ENCODE measurements at places on chromosomes 5 and 9.

DNA sequence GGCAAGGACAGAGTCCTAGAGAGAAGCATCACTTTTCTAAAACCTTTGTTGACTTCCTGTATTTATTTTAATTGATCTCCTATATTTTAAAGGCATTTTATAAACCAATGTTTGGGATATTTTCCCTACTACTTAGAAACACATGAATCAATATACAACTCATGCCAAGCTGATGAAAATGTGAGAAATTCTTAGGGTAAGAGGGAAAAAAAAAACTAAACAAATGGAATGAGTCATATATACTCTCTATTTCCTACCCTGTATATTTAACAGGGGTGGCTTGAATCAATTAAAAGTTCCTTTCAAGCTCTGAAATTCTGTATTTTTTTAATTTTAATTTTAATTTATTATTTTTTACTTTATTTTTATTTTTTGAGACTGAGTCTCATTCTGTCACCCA lies 19.6 kb downstream of the BAAT start:
- DNase-seq: no peak

- no peak for DNase-seq
Observed at GRCh38 chr5:99955006-99955405, 580.2 kb upstream of the FAM174A start.

DNA sequence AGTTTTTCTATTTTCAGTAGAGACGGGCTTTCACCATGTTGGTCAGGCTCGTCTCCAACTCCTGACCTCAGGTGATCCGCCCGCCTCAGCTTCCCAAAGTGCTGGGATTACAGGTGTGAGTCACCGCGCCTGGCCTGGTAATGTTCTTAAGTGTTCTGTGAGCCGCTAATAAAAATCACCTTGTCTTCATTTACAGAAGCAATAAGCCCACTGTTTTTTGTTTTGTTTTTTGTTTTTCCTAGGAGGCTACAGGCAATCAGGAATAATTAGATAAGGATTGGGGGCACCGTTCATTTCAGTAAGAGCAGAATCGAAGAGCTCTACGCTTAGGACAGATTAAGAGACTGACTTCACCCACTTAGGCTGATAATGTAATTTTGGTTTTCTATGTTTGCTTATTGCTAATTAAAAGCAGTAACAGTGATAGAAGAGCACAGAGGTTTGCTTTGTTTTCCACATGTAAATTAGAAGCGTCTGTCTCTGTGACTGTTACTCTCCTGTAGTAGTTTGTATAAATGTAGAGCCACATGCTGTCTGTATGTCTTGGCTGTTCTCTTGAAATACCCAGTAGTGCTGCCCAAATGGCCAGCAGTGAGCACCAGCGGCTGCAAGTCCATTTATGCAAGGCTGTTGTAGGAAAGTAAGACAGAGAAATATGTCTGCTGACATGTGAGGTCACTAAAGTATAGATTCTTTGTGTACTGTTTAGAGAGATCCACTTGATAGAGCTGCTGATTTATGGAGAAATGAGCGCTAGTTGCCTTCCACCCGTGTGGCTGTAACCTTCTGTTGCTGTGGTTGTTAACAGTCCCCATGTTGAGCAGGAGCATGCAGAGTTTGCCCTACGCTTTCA lies 30.5 kb downstream of the TRIO start:
- DNase-seq: peak; percentile 7

DNA sequence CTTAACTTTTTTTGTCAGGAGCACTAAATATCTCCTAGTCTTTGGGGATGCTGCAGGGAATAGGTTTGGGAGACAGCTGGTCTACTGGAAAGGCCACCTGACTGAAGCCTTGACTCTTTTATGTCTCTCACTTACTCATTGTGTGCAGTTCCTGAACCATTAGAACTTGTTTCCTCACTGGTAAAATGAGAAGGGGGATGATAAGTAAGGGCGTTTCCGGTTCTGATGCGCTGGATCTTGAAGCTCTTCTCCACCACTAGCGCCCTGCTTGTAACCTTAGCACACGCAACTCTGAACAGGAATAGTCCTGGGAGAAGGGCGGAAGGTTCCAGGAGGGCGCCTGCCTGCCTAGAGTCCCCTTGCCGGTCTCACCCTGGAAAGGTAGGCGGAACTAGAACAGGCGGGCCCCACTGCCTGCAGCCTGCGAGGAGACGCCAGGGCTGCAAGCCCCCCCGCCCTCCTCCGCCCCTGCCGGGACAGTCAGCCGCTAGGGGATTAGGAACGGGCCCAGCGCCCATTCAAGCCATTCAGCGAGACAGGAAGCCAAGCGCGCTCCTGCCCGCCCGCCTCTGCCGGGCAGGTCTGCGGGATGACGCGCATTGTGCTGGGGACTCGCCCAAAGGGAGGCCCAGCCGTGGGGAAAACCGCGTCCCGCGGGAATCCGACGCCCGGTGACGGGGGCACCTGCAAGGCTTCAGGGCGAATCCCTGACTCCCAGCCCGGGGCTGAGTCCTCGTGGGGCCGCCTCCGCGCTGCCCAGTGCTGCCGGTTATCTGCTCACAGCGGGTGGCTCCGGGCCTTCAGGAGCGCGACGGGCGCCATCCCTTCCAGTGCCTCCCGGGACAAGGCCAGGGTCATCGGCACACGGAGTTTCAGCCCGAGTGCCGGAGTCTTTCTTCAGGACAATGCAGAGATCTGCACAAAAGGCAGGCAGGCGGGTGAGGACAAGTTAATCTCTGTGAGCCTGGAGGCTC lies 44.0 kb upstream of the XPA start:
- no peak for DNase-seq

DNA sequence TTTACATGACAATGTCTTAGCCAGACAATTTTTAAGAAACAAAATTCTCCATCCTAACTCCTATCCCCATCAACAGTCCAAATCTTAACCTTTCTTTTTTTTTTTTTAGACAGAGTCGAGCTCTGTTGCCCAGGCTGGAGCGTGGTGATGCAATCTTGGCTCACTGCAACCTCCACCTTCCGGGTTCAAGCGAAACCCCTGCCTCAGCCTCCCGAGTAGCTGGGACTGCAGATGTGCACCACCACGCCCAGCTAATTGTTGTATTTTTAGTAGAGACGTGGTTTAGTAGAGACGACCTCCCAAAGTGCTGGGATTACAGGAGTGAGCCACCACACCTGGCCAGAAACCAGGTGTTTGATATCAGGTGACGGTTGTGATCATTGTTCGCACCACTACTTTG lies 10.2 kb downstream of the ABL1 start:
- no peak for DNase-seq

GRCh38 chr9:110050925-110051355 lies 157.0 kb downstream of the C9orf152 start:
- DNase-seq: peak; percentile 66

GRCh38 chr5:29878599-29878998 lies 1314.9 kb upstream of the CDH6 start:
- no peak for DNase-seq

DNA sequence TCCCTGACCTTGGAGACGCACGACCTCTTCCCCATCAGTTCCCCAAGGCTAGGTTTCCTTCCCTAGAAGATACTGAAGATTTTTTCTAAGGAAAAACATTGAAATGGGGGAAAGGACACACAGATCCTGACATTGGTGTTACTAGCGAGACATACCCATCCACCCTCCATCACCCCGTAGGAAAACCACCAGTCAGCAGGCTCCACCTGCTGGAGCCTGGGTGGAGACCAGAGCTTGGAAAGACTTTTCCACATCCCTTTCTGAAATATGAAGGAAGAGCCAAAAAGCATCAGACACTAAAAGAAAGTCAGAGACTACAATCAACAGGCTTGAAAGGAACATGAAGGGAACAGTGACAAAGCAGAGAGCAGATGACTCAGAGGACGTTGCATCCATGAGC lies 638.0 kb downstream of the IRX1 start:
- no peak for DNase-seq

DNA sequence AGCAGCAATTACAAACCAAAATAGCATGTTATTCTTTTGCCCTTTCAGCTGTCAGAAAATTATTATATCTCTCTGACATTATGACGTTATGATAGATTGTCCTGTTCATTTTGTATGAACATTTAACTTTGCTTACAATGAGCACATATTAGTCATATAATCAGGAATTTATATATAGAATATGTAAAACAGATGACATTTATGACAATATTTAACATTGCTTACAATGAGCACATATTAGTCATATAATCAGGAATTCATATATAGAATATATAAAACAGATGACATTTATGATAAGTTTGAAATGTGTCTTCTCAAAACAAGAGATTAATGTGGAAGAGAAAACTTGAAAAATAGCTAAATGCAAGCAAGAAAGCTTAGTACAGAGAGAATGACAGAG lies 1180.2 kb downstream of the CDH12 start:
- DNase-seq: no peak

DNA sequence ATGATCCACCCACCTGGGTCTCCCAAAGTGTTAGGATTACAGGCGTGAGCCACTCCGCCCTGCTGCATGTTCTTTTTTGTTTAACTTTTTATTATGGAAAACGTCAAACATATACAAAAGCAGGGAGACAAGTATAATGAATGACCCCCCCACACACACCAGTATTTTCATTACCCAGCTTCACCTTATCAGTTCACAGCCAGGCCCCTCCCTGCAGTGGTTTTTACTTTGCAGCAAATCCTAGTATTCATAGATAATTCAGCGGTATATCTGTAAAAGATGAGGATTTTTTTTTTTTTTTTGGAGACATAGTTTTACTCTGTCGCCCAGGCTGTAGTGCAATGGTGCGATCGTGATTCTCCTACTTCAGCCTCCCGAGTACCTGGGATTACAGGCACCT lies 2.3 kb downstream of the POMT1 start:
- DNase-seq: no peak

GRCh38 chr9:69070201-69070600 lies 34.6 kb downstream of the FXN start:
- DNase-seq: no peak

DNA sequence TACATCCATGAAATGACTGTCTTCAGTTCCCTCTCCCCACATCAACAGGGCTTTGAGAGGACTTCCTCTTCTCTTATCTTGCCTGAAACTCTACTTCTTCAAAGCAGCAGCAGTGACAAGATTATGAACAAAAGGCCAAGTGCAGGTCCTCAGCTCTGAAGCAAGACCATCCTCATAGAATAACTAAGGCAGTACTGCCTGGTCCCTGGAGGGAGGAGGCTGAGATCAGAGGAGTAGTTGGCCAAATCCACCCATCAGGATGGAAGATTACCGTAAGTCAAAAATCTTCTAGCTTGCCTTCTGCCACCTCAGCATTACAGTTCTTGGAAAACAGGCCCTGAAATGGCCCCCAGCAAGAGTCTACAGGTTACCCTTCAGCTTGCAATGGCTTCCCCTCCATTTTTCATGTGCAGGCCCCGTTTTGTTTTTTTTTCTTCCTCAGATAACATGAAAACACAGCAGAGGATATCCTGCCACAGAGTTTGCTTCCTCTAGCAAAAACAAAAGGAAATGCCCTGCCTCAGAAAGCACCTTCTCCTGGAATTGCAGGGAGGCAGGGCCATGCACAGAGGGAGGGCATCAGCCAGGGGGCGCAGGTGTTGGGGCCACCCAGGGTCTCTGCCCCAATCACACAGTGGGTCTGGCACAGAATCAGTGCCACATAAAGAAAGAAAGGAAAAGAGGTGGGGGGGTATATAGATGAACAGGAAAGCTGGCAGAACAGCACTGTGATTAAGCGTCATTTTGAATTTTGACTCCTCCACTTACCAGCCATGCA lies 40.0 kb downstream of the KLHL3 start:
- DNase-seq: no peak

- DNase-seq: no peak
Observed at GRCh38 chr5:143056339-143056704, 286.1 kb downstream of the ARHGAP26 start.

GRCh38 chr5:176413255-176413565 lies 3.1 kb downstream of the CLTB start:
- DNase-seq: no peak

DNA sequence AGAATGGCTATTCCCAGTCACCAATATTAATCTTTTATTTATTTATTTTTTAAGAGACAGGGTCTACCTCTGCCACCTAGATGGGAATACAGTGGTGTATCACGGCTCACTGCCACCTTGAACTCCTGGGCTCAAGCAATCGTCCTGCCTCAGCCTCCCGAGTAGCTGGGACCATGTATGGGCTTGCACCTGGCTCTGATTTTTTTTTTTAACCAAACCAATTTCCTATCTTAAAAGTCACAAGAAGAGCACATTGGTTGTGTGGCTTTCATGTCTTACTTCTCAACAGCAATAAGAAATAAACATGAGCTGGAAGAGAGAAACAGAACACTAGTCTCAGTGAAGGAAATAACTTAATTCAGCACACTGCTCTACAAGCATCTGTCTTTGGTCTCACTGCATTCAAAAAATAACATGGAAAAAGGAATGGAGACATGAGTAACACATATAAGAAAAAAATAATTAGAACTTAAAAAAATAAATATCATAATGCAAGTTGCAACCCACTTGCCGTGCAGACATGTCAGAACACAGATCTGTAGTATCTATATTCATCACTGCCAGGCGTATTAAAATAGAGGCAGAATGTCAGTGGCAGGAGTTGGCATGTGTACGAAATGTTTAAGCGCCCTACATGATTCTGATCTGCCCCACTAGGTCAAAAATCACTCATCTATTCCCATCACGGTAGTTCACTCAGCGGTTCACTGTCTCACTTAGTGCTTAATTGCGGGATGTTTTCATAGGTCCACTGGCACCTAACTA lies 66.4 kb downstream of the EFNA5 start:
- no peak for DNase-seq

DNA sequence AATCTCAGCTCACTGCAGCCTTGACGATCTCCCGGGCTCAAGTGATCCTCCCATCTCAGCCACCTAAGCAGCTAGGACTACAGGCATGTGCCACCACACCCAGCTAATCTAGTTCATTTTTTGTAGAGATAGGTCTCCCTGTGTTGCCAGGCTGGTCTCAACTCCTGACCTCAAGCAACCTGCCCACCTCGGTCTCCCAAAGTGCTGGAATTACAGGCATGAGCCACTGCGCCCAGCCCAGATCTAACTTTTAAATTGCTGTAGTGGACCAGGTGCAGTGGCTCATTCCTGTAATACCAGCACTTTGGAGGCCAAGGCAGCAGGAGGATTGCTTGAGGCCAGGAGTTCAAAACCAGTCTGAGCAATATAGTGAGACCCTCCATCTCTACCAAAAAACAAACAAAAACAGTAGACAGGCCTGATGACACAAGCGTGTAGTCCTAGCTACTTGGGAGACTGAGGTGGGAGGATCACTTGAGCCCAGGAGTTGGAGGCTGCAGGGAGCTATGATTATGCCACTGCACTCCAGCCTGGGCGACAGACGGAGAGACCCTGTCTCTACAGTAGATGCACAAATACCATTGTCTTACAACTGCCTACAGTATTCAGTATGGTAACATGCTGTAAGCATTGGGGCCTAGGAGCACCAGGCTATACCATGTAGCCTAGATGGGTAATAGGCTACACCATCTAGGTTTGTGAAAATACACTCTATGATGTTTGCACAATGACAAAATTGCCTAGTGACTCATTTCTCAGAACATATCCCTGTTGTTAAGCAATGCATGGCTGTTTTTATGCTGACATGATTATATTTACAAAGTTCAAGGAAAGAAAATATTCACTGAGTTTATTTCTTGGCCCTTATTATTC lies 1.5 kb upstream of the SIT1 start:
- no peak for DNase-seq

Measured in COLO829 (cell line).